ENCODE measurements at places on chromosomes 7 and 10.

- no peak for DNase-seq
Measured at GRCh38 chr10:30637881-30638467, 8.4 kb upstream of the LYZL2 start.

DNA sequence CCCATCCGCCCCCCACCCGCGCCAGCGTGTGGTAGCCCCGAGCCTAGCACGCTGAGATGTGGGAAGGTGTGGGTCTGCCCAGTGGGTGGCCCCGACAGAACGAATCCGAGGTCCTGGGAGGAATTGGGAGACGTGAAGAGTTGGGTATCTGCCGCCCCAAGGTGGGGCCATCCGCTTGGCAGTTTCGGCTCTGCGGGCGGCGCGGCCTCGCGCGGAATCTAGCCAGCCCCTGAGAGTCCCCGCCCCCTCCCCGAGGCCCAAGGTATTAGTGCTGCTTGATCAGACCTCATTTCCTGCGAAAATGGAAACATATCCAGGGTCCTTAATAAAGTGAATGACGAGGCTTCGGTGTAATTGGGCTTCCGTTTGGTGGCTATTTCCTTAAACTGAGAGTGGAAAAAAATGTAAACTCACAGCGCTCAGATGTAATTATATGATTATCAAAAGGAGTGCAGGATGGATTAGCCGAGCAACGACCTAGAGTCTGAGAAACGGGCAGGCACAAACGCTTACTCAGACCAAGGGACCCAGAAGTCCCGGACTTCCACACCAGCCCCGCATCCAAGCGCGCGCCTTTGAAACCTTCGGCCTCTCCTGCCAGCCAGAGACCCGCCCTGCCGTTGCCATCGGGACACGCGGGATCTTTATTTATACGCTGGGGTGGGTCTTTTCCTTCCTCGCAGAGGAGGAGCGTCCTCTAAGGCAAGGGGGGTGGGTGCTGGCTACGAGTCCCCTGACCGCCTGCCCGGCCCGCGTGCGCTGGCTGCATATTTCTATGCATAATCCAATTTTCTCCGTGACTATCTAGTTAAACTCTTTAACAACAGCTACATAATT is 12.8 kb downstream of the LBX1 start:
- DNase-seq: no peak

DNA sequence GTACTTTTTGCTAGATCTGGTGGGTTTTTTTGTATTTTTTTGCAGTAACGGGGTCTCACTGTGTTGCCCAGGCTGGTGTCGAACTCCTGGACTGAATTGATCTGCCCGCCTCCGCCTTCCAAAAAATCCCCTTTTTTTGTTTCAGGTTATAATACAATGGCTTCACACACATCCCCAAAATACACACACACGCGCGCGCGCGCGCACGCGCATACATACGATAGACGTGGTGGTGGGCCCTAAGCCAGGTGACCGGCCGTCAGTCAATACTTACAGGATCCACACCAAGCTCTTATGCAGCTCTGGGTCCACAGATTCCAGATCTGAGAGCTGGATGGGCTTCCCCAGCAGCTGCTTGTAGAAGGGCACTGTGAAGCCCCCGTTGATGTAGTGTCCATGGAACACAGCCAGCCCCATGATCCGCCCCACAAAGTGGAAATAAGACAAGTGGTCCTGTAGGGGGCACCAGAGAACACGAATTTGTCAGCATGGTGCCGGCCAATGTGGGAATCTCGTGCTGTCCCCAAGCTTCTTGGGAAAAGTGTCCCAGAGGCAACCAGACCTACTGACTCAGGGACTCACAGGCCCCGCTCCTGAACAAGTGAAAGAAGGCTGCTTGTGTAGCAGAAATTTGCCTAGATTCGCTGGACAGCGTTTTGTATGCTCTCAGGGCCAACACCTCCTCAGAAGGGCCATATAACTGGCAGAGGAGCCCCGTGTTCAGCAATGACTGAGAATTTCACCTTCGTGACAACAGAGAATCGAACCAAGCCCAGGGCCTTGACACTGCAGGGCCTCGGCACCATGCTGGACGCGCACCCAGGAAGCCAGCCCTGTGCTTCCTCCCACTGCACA is 103.6 kb downstream of the SMURF1 start:
- peak; percentile 39 for DNase-seq

GRCh38 chr10:89216056-89216455 is 8.9 kb upstream of the CH25H start:
- DNase-seq: no peak

DNA sequence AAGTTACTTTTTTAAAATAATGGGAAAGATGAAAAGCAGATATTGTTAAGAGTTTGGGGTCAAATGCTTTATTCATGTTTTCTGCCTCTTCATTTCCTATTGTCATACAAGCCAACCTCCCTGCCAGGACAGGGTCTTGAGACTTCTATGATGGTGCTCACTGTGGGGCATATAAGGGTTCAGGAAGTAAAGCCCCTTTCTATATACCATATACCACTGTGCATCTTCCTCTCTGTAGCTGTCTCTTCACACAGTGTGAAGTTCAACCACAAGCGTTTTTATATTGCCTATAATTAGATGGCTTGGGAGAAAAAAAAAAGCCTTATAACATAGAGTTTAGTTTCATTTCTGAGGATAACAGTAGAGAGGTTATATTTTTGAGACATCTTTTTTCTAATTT is 389.8 kb upstream of the SORCS1 start:
- DNase-seq: no peak

DNA sequence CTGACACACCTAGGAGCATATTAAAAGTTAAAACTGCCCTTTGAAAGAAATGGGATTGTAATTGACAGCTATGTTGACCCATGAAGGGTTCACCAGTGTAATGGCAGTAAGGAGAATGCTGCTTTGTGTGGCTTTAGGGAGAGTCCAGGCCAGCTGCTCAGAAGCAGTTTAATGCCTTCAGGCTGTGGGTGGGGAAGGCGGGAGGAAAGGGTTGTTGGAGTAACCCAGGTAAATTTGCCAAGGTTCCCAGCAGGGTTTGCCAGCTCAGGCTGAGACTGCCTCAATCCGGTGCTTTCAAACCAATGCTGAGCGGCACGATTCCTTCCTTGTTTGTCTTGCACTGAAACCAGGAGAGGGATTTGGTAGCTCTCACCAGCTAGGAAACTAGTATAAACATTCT is 637.2 kb downstream of the INHBA start:
- DNase-seq: no peak

DNA sequence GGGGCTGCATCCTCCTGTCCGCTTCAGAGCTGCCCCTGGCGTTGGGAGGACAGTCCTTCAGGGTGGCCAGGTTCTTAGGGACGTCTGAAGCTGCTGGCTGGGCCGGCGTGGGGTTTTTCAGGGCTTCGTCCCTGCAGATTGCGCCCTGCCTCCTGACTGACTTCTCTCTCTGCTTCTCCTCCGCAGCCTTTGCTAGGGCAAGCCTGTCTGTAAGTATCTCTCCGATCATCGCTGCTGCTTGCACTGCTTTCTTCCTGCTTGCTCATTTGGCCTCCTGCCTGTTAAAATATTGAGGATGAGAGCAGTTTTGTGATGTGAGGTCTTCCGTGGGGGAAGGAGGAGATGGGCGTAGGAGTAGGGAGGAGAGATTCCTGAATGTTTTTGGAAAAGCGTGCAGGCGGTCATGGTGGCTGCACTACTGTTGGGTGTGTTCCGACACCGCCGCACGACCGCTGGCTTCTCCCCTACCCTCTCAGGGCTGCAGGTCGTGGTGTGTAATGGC is 25.3 kb downstream of the PFKFB3 start:
- DNase-seq: no peak

DNA sequence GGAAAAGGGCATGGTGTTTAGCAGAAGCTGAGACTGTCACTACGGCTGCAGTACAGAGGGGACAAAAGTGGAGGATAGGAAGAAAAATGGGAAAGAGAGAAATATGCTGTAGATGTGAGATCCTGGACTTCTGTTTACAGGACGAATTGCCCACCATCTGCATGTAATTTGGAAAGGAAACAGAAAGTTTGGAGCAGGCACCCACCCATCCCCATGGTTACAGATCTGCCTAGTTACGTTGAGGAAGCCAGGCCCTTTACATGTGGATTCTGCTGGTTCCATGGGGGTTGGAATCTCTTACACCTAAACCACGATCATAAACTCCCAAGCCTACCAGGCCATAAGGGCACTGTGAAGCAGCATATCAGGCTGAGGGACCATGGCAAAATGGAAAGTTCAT is 84.3 kb downstream of the WDFY4 start:
- no peak for DNase-seq

- DNase-seq: no peak
Measured at GRCh38 chr7:116949941-116950801, 3.1 kb upstream of the ST7 start.

- DNase-seq: peak; percentile 13
Measured at GRCh38 chr7:17234030-17234397, 64.4 kb upstream of the AHR start.

- peak; percentile 55 for DNase-seq
Measured at GRCh38 chr7:102415685-102416225, 17.6 kb upstream of the ORAI2 start.

- DNase-seq: no peak
Measured at GRCh38 chr10:121091961-121092719, 241.0 kb downstream of the WDR11 start.

GRCh38 chr7:96203786-96204185 is 118.1 kb downstream of the SLC25A13 start:
- DNase-seq: no peak

DNA sequence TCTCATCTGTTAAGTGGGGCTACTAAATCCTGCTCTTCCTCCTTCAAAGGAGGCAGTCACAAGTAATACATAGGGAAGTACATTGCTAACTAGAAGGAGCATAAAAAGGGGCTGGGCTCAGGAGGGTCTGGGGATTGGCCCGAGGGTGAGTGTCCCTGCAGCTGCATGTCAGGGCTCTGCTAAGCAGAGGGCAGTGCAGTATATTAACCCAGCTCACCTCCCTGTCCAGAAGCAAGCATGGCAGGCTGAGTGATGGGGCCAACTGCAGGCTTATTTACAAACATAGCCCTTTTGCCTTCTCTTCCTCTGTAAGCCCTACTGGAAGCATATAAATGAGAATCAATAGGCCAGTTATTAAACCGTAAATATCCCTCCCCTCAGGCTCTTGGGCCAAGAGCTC is 143.2 kb upstream of the PCBD1 start:
- DNase-seq: no peak

DNA sequence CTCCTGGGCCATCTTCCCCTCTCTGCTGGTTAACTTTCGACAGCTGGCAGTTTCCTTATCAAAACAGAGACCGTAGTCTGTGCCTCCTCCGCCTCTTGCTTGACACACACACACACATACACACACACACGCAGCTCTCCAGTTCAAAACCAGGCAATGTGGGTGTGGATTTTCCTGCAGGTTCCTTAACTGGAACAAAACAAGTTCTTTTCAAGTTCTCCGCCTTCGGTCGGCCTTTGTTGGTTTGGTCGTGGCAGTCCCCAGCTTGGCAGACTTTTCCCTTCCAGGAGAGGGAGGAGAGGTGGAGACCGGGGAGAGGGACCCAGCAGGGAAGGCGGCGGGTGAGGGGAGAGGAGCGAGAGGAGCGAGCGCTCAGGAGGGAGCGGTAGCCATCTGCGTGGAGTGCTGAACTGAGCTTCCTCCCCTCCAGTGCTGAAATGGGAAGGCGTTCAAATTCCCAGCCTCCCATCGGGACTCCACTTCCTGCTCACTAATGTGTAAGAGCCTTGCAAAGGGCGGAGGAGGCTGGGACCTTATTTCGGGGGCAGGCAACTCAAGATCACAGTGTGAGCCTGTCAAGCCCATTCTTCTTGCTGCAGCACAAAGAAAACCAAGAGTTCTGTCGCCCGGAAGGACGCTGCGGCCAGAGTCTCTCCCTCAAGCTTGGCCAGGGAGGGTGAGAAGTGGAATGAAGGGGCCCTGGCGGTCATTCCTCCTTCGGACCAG is 120.6 kb downstream of the PRPF18 start:
- DNase-seq: no peak

Measured in stimulated activated CD4-positive, alpha-beta T cell treated with anti-CD3 and anti-CD28 coated beads, Interleukin-12 subunit alpha, Interleukin-12 subunit beta, amount 100 ng/mL, for 24 hours (primary cell).